ENCODE measurements at places on chromosomes 4 and X.

GRCh38 chr4:185801471-185801870, 10.5 kb downstream of the SORBS2 start:
- DNase-seq = no peak

DNA sequence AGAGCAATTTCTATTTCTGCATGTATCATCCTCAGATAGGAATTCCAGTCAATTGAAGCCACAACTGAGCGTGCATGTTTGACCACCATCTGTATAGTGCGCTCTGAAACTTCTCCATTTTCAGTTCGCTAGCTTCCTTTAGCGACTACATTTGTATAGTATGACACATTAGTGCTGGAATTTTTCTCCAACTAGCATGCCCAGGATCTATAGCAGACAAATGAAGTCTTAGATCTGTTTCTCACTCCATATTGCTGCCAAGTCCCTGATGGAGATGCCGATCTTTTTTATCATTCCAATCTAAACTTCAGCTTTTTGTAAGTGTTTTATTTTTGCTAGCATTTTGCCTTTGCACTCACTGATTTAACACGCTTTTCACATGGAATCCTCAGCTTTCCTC, 774.8 kb upstream of the TENM3 start:
- no peak for DNase-seq

DNA sequence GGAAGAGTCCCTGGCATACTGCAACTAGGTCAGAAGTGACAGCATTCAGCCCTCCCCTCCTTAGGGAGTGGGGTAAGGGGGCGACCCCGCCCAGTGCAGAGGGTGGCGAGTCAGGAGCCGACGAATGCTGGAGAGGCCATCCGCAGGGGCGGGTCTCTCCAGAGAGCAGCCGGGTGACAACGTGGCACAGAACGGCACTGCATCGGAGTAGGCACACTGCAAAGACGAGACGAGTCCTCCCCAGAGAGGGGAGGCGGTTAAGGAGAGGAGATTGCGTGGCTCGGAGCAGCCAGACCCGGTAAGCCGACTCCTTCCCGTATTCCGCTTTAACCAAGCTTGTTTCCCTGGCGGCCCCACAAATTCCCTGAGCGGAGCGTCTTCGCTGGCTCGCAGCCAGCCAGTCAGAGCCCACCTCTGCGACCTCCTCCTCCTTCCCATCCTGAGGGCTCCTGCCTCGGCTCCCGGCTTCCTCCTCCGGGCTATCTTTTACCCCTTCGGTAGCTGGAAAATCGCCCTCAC, 54.9 kb downstream of the LINC00632 start:
- no peak for DNase-seq

- no peak for DNase-seq
Measured at GRCh38 chr4:74054483-74055047, 16.1 kb upstream of the CXCL3 start.

DNA sequence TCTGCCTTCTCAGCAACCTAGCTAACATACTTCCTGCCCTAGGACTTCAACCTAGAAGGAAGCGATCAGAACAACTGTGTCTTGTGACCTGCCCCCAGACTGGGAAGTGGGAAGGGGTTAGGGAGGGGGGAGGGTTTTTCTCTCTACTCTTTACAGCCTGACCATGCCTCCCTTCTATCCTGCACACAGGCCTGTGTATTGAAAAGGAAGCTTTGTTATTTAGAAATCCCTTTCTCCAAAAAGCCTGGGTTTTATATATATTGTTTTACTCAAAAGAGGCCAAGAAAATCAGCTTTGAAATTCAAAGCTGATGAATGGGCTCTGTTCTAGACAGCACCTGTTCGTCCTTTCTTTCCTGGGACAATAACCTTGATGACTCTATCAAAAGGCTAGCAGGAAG, 35.2 kb upstream of the SMS start:
- DNase-seq = no peak

DNA sequence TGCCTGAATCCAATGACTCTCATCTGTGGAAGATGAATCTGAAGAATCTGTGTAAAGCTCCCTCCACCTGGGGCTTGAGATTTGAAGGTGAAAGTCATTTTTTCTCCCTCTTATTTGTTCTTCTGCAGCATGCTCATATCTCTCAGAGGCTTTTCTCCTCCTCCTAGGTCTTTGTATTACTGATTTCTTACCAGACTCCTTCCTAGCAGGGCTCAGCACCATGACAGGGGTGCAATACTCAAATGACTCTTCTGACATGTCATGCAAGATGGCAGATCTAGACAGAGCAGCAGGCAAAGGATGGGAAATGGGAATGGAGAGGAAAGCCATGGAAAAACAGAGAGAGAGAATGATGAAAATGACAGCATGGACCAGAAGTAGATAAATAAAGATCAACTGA, 118.3 kb downstream of the TMA16 start:
- no peak for DNase-seq

All from nucleus accumbens (tissue), 56 donors.